Right ventricle myocardium superior (tissue), 1 donor: ENCODE measurements at places on chromosomes 16 and 17. TPM values are rescaled to one million over a fixed set of nuclear protein-coding genes. Genes with fewer than 3 reads are reported as not detected.
A peak's percentile ranks its signal among the peaks of the same experiment; 100 is the strongest.

The KRTAP4-6 gene
- total RNA-seq: not detected

The MEFV gene
- 0.78 TPM for total RNA-seq

The TEKT1 gene
- total RNA-seq: not detected

The KIF19 gene
- 0.22 TPM for total RNA-seq

GRCh38 chr17:12737740-12738469, 51.4 kb upstream of the ARHGAP44 start:
- no peak for DNase-seq

- DNase-seq: peak; percentile 93
These were observed 1.8 kb downstream of the HSD17B1 start for GRCh38 chr17:42554250-42555121.

DNA sequence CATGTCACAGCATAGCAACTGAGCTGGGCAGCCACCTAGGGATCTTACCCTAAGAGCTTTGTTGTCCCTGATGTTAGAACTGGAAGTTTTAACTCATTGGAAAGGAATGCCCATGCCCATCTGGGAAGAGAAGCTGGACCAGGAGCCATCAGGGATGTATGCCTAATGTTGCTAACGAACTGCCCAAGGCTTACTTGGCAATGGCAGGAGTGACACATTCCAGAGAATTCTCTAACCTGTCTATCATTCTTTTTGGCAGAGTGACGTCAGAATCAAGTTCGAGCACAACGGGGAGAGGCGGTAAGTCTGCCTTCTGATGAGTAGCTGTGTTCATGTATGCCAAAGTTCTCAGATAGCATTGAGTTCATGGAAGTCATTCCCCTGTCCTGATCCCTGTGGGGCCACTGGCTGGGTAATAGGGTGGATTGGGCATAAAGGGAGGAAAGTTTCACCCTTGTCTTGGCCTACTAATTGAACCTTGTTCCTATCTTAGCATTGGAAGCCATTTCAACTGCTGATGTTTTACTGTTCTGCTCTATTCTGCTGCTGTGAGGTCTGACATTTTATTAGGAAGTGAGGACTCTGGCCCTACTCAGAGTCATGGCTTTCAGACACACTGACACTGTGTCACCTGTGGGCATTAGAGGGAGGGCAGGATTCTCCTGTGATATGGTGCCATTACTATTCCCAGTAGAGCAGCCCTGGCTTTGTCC, 23.7 kb downstream of the MAP3K3 start:
- DNase-seq: no peak

GRCh38 chr16:81514568-81515258, 70.1 kb downstream of the CMIP start:
- DNase-seq: no peak

GRCh38 chr17:27888945-27889344, 4.2 kb downstream of the LYRM9 start:
- DNase-seq: no peak

- DNase-seq: no peak
These were observed 661 bp downstream of the GIT1 start for GRCh38 chr17:29588562-29589411.

DNA sequence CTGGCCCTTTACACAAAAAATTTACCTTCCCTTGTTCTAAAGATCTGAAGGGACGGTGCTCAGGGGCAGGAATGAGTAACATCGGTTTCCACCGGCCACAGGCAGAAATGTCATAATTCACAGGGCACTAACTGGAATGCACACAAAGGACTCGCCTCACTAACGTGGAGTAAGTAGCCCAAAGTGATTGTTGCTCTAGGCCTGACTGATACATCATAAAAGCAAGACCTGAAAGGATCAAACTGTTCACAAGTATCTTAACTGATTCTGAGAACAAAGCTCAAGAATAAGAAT, 8.9 kb upstream of the TCF25 start:
- no peak for DNase-seq

- DNase-seq: no peak
These were observed 26.0 kb upstream of the PRKCA start for GRCh38 chr17:66276328-66276937.

DNA sequence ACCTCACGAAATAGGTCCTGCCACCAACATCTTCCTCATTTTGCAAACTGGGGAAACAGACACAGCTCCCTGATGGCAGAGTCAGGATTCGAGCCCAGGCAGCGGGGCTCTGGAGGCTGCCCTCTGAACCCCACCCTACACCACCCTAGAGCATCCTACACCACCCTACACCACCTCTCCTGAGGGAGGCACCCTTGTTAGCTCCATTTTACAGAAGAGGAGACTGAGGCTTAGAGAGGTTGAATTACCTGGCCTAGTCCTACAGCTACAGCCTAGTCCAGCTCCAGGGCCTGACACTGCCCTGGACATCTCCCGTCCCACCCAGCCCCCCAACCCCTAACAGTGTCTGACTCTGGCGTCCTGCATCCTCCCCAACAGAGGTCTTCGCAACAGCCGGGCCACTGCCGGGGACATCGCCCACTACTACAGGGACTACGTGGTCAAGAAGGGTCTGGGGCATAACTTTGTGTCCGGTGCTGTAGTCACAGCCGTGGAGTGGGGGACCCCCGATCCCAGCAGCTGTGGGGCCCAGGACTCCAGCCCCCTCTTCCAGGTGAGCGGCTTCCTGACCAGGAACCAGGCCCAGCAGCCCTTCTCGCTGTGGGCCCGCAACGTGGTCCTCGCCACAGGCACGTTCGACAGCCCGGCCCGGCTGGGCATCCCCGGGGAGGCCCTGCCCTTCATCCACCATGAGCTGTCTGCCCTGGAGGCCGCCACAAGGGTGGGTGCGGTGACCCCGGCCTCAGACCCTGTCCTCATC, 3.2 kb upstream of the NECAB2 start:
- DNase-seq: peak; percentile 35

DNA sequence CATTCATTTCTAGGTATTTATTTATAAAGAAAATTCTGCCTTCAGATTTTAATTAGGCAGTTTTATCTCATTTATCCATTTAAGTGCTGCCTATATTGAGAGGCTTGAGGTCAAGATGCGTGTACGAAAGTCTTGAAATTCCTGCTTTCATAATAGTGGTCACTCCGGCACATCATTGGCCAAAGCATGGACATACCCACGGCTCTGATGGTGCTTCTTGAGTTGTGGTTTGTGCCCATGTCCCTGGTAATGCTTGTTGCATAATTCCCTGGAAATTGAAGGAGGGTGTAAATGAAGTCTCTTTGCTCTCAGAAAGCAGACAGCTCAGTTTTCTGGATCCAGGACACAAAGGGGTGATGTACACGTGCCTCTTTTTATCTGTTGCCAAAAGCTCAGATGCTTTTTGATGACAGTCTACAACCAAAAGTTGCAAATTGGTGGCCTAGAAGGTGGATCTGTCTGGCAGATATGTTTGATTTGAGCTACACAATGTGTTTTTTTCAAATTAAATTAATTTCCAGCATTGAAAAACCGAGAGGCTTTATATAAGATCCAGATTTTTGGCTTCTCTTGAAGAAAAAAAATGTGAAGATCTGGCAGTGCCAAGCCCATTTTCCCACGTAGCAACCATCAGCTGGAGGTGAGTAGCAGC, 94.4 kb downstream of the SHISA9 start:
- no peak for DNase-seq

DNA sequence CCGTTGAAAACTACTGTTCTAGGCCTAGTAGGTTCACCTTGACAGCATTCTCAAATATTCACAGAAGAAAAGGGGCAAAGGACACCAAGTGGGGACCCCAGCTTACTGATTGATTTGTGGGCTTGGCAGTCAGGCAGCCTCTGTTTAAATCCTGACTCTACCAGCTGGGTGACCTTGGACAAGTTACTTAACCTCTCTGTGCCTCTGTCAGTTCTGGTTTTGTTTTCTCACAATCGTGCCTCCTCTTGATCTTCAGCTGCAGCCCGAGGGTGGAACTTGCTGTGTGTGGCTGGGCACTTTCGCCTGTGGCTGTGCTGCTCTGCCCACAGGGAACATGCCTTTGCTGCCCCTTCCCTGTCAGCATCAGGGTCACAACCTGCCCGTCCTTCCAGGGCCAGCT, 17.8 kb downstream of the RAP1GAP2 start:
- DNase-seq: no peak

DNA sequence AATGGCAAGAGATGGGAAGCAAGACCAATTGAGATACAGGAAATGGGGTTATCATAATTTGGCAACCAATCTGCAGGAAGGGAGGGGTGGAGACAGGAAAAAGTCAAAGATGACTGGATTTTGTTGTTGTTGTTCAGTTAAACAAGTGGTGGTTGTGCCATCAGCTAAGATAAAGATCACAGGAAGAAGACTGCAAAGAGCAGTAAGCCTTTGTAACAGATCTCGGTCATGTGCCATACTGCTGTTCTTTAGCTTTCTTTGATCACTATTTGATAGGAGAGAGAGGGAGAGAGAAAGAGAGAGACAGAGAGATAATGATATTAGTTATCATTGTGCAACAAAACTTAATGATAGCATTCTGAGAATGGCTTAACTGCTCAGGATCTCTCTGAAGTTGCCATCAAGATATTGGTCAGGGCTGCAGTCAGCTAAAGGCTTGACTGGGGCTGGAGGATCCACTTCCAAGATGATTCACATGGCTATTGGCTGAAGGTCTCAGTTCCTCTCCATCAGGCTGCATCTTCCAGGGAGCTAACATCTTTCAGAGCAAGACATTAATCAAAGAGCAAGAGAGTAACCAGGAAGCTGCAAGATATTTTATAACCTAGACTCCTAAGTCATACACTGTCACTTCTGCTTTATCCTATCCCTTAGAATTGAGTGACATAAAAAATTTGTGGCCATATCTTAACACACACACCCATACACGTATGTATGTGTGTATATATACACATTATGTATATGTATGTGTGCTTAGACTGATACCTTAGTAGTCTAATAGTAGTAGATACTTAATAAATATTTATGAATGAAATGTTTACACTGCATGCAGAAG, 405.0 kb downstream of the SHISA9 start:
- no peak for DNase-seq

- DNase-seq: no peak
These were observed 44.0 kb downstream of the SOST start for GRCh38 chr17:43714465-43715149.
